Bronchial epithelial cell (primary cell): ENCODE measurements at places on chromosomes 2 and 18. TPM values are rescaled to one million over a fixed set of nuclear protein-coding genes. Genes with fewer than 3 reads are reported as not detected.

Gene KCNS3
- 3.7 and 6.8 TPM in 2 replicates for total RNA-seq

Gene CDH20
- not detected in 2 replicates for total RNA-seq

Gene CCDC150
- total RNA-seq = 2.4 and 3.3 TPM in 2 replicates

Gene LIMS4
- total RNA-seq = 0.26 TPM in 1 of 2 replicates, not detected in the other

Gene NAGK
- total RNA-seq = 31.3 and 75.0 TPM in 2 replicates

Gene TMEM214
- total RNA-seq = 15.8 and 17.3 TPM in 2 replicates

Gene C18orf54
- 1.1 and 2.0 TPM in 2 replicates for total RNA-seq

Gene CACNB4
- total RNA-seq = 0.38 and 0.53 TPM in 2 replicates

Gene PFN4
- total RNA-seq = under 0.01 and 0.38 TPM in 2 replicates

Gene COLEC12
- under 0.01 and 0.53 TPM in 2 replicates for total RNA-seq

Gene STARD6
- total RNA-seq = not detected in 2 replicates

Gene DES
- not detected in 2 replicates for total RNA-seq

Gene YWHAQ
- 176 and 278 TPM in 2 replicates for total RNA-seq

Gene RAMP1
- total RNA-seq = 2.1 and 2.3 TPM in 2 replicates

Gene TRIM43
- total RNA-seq = under 0.01 TPM in 1 of 2 replicates, not detected in the other

Gene PDE11A
- total RNA-seq = not detected in 2 replicates

Gene ALPI
- not detected in 2 replicates for total RNA-seq

Gene SLC8A1
- 3.7 and 4.6 TPM in 2 replicates for total RNA-seq

Gene DNER
- total RNA-seq = 0.51 and 1.8 TPM in 2 replicates

Gene CDCA7
- 1.4 and 2.4 TPM in 2 replicates for total RNA-seq

Gene POTEJ
- total RNA-seq = not detected in 2 replicates

Gene POTEF
- total RNA-seq = not detected in 2 replicates

Gene TUBA4B
- total RNA-seq = not detected in 2 replicates

Gene TBR1
- total RNA-seq = under 0.01 TPM in 2 replicates

Gene MEP1B
- total RNA-seq = not detected in 2 replicates

Gene TNFRSF11A
- total RNA-seq = under 0.01 and 1.2 TPM in 2 replicates
